ENCODE measurements at places on chromosomes 12 and 14.

DNA sequence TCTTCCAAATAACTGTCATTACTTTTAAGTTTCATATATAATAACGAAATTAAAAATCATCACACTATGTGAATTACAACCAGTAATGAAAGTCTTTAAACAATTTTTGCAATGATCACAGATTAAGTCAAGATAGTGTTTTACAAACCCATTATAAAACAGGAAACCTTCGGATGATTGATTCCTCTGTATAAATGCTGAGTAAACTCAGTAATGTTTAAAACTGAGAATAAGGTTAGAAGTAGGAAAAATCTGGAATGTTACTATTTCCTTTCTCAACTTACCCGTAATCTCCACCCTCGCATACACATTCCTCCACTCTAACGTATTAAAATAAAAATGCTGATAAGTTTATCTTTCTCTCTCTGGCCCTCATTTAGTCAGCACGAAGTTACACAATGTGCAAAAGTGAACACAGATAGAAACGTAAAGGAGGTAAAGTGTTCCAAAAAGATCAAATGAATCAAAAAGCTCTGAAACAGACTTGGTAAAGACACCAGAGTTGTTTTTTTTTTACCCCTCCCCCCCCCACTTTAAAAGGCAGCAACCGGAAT lies 1.6 kb downstream of the ZFC3H1 start:
- H3K4me1 ChIP-seq, result peaks cover 46% of the 10 kb centered on the region
- peak overlapping the region; percentile 100 for H3K27ac ChIP-seq

GRCh38 chr14:105746124-105746514 lies 219.7 kb downstream of the TMEM121 start:
- no peaks in the 10 kb centered on the region for H3K36me3 ChIP-seq
- peaks cover 2% of the 10 kb centered on the region for H3K27me3 ChIP-seq
- no peaks in the 10 kb centered on the region for H3K4me1 ChIP-seq
- no peak for DNase-seq

- DNase-seq, result no peak
- H3K36me3 ChIP-seq, result no peaks in the 10 kb centered on the region
- no peaks in the 10 kb centered on the region for H3K27me3 ChIP-seq
- no peaks in the 10 kb centered on the region for H3K4me1 ChIP-seq
- H3K27ac ChIP-seq, result no peak overlapping the region
Measured at GRCh38 chr12:119826661-119827445, 50.3 kb downstream of the CIT start.

DNA sequence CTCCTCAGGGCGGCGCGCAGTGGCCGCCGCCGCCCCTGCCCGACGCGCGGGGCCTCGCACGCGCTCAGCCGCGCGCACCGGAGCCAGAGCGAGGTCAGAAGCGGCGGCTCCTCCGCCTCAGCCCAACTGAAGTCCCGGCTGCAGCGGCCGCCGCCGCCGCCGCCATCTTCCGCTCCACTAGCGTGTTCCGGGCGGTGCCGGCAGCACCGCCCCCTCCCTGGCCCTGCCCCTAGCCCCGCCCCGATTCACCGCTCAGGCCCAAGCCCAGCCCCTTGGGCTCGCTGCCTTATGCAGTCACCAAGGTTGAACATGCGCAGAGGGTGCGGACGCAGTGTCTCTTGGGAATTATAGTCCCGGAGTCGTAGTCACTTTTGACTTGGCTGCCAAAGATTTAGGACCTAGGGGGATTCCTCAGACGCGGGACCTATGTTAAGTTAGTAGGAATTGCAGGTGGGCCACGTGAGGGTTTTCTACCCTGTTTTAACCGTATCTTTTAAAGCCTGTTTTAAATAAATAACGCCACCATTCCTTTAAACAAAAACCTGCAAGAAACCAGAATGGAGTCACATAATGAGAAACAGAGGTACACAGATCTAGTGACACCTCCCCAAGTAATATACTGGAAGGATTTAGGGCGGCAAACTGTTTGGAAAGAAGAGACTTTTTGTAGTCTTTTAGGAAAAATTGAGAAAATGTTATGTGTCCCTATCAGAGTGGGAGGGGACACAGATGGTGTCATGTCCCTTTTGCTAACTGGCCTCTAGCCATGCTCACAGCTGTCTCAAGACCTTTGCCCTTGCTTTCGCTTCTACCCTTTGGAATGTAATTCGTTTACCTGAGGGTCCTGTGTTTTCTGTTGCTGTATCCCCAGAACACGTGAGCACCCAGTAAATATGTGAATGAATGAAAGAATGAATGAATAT lies at the start of gene PPTC7:
Gene PPTC7, minus strand, starts transcription at position 182 of the 923 bp plus-strand sequence. CDS start 287 bp downstream, outside the sequence.
- peaks cover 59% of the 10 kb centered on the region for H3K4me1 ChIP-seq
- no peaks in the 10 kb centered on the region for H3K27me3 ChIP-seq
- peak within 1 kb of the TSS; percentile 95 for H3K4me3 ChIP-seq
- DNase-seq, result peak; percentile 93
- no peaks in the 10 kb centered on the region for H3K36me3 ChIP-seq

DNA sequence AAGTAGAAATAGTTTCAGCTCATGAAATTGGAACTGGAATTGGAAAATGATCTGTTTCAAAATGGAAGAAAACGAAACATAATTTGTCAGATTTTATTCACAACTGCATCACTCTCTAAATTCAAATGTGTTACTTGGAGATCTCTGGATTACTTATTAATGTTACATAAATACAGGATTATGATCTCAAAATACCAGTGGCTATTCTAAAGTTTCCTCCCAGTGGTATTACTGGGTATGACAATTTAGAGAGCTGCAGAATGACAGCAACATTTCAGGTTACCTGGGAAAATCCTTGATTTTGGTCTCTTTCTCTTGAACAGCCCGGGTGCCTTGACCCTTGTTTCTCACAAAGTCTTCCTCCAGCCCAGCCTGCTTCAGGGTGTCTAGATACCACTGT lies 14.2 kb downstream of the FAM161B start:
- H3K4me1 ChIP-seq, result no peaks in the 10 kb centered on the region
- DNase-seq, result no peak
- H3K4me3 ChIP-seq, result no peak overlapping the region
- no peak overlapping the region for H3K27ac ChIP-seq
- H3K27me3 ChIP-seq, result peaks cover 2% of the 10 kb centered on the region

- no peaks in the 10 kb centered on the region for H3K36me3 ChIP-seq
- no peak for DNase-seq
- H3K4me1 ChIP-seq, result no peaks in the 10 kb centered on the region
- no peak overlapping the region for H3K27ac ChIP-seq
Measured at GRCh38 chr12:18320036-18320617, 58.8 kb downstream of the PIK3C2G start.

DNA sequence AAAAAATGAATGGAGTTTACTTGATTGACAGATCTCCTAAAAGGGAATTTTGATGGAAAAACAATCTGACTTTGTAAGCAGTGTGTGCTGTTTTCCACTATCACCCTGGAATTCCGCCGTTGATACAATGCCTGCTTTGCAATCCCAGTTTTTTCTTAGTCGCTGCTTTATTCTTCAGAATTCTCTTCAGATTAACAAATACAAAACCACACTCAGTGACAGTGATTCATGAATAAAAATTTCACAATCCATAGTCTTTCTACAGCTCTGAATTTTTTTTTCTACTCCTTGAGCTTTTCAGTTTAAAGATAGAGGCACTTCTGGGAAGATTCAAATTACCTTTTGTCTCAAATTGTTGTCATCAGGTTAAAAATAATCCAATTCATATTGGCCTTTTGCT lies 44.6 kb upstream of the KITLG start:
- no peaks in the 10 kb centered on the region for H3K4me1 ChIP-seq
- no peak for DNase-seq
- H3K4me3 ChIP-seq, result no peak overlapping the region

GRCh38 chr14:91729756-91730155 lies 2.1 kb downstream of the CATSPERB start:
- H3K27me3 ChIP-seq, result no peaks in the 10 kb centered on the region
- no peaks in the 10 kb centered on the region for H3K36me3 ChIP-seq
- no peak overlapping the region for H3K27ac ChIP-seq
- H3K4me1 ChIP-seq, result no peaks in the 10 kb centered on the region
- H3K4me3 ChIP-seq, result no peak overlapping the region
- DNase-seq, result no peak
